ENCODE measurements at places on chromosomes 5 and 9. TPM values are rescaled to one million over a fixed set of nuclear protein-coding genes. Genes with fewer than 3 reads are reported as not detected.

DNA sequence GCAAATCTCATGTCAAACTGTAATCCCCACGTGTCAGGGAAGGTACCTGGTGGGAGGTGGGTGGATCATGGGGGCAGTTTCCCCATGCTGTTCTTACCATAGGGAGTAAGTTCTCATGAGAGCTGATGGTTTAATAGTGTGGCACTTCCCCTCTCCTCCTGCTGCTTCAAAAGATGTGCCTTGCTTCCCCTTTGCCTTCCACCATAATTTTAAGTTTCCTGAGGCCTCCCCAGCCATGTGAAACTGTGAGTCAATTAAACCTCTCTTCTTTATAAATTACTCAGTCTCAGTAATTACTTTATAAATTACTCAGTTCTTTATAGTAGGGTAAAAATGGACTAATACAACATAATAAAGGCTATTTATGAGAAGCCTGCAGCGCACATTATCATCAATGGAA lies 7.1 kb upstream of the CNTRL start:
- no peak for DNase-seq

- DNase-seq, result no peak
Measured at GRCh38 chr9:132609829-132610228, 27.4 kb downstream of the BARHL1 start.

DNA sequence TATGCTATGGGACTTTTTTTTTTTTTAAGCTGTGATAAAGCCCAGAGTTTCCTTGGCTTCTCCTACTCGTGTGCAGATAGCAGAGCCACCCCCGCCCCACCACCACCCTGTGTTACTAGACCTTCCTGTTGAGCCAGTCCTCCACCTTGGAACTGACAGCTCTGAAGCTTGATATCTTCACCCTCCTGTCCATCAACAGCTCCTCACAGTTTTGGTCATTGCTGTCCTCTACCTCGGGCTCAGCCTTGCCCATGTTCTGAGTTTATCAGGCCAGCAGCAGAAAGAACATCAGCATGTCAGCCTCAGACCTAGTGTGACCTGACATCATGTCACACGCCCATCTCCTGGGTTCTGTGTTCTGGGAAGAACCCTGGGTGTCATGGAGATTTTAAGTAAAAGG lies 167.1 kb upstream of the RAI14 start:
- no peak for DNase-seq

DNA sequence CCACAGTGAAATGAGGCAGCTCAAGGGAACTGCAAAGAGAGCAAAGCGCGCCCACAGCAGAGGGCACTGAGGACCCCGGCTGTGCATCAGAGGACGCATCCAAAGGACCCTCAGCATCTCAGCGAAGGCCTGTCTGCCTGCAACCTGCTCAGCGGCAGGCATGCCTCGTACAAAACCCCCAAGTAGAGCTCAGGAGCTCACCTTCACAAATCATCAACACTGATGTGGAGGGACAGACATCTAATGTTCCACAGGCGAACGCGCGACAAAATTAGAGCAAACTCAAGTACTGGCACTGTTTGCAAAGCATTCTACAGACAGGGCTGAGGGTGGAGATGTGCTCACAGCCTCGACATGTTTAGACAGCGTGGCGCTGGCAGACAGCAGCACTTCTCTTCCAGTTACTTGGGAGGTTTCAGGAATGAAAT lies 81.0 kb downstream of the DCP2 start:
- no peak for DNase-seq

- no peak for DNase-seq
Measured at GRCh38 chr5:132058646-132059042, 1.8 kb upstream of the IL3 start.

DNA sequence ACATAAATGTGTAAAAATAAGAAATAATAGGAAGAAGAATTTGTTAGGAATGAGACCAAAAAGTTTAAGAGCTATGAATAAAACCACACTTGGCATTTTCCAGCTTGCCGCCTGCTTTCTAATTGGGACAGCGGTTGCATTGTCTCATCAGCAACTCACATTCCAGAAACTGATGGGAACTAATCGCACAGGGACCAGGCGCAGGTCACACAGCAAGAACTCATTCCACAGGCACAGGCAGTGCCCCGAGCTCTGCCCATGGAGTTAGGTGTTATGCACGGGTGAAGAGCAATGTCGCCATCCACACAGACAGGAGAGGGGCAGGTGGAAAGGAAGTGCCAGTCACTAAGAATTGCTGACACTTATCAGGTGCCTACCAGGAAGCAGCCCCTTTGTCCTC lies 279.9 kb downstream of the NSG2 start:
- DNase-seq, result no peak

The GABRB2 gene
- not detected for total RNA-seq

The RNF180 gene
- total RNA-seq, result 1.1 TPM

The PRRX2 gene
- 0.44 TPM for total RNA-seq

The NME5 gene
- total RNA-seq, result 1.1 TPM

The GABRA1 gene
- total RNA-seq, result not detected

The PCDHB16 gene
- 0.22 TPM for total RNA-seq
